ENCODE measurements at places on chromosomes 6 and 20. TPM values are rescaled to one million over a fixed set of nuclear protein-coding genes. Genes with fewer than 3 reads are reported as not detected.

Gene OPRL1
- 0.96 TPM for total RNA-seq

DNA sequence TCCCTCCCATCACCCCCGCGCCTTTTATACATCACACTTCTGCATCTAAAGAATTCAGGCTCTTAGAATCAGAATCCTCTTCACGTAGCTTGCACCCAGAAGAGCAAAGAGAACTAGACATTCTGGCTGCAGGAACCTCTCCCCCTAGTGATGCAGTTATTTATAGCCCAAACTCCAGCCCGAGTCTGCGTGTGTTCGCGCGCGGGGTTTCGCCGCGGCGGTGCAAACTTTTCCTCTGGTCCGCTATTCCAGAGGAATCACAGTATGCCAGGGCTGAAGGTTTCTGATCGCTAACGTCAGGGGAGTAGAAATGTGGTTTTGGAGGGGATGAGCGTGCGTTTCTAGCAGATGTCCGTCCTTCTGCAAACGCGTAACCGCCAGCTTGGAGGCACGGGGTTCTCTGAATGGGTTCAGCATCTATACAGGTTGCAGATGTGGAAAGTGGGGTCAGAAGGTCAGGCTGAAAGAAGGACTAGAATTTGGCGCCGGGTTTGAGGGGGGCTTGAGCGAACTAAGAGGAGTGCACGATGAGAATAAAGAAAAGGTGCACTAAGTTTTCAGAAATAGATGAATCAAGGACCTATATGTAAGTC is 1.8 kb downstream of the EPHA7 start:
- DNase-seq: no peak

DNA sequence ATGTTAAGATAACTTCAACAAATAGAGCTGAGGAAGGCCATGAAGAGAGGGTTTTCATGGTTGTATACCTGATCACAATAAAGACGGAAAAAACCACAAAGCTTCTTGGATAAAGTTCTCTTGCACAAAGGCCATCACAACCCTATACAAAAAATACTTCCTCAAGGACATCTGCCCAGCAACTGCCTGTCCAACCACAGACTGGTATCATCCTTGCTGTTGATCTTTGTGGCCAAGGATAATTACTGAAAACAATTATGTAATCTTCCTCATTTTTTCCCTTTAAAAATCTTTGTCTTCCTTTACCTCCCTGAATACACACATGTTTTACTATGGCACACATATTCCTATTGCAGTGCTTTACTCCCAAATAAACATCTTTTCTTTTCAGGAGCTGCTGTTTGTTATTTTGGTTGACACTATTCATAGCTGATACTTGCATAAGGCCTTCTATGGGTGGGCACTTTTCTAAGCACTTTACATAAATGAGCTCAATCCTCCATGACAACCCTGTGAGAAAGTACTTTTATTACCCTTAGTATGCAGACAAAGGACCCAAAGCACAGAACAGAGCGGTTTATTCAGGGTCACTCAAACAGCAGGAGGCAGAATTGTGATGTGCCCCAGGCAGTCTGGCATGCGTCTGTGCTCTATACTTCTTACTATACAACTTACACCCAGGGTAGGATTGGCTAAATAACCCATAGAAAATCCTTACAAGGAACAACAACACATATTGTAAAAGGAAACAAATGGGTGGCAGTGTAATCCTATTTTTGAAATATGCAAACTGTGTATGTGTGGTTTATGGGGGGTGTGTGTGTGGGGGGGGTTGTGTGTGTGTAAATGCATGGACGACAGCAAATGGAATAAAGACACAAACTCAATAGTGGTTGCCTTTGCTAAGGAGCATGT is 35.1 kb downstream of the SNRNP48 start:
- no peak for DNase-seq

DNA sequence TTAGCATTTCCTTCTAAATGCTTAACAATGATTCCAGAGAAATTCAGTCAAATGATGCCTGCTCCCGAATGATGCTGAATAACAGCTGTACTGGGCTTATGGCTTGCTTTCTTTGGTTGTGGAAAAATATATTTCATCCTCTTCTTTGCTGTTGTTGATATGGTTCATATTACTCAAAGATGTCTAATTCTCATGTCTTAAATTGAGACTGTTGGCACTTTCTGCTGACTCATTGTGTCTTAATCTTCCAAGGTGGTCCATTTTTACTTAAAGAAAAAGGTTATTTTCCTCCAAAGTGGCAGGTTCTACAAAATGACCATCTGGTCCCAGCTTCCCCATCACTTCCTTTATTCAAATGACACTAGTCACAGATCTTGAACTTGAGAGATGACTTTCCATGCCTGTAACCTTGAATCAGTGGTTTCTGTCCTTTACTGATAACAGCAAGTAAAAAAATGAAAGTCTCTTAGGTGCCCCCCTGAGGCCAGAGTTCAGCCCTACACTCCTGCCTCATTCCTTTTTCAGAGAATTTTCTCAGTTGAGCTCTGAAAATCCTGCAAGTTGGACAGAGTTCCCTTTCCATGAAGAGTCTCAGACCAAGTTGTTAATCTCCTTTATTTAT is 6.9 kb downstream of the SNAP25 start:
- no peak for DNase-seq

DNA sequence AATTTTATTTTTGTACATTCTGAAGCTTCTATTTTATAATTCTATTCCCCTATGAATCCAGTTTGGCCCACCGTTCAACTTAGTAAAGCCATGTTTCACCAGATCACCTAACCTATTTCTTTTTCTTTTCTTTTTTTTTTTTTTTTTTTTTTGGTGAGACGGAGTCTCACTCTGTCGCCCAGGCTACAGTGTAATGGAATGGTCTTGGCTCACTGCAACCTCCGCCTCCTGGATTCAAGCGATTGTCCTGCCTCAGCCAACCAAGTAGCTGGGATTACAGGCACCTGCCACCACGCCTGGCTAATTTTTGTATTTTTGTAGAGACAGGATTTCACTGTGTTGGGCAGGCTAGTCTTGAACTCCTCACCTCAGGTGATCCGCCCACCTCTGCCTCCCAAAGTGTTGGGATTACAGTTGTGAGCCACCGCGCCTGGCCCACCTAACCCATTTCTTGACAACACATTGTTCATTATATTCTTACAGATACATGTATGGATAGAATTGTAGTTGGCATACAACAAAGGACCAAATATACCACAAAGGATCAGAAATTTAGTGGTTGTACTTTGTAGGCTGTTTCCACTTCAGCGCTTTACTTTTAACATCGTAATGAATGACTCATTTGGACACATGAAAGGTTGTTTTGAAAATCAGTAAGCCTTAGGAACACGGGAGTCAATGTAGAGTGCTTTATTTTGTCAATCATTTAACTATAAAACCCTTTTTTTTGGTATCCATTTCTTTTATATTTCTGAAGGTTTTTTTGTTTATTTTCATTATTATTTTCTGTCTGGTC is 63.2 kb downstream of the GJA1 start:
- no peak for DNase-seq

- DNase-seq: no peak
Measured at GRCh38 chr20:258269-258858, 840 bp downstream of the DEFB132 start.

- DNase-seq: no peak
Measured at GRCh38 chr20:6767536-6768227, at the start of gene BMP2. TSS of gene BMP2 (plus strand) at chr20:6767686. CDS start at chr20:6770127, 2,441 bp downstream.

All from omental fat pad (tissue), 4 donors.